Posterior cingulate gyrus (tissue), 11 donors: ENCODE measurements at places on chromosomes 3 and 15.

GRCh38 chr15:84721371-84721770, 5.4 kb upstream of the SEC11A start:
- DNase-seq, result no peak

DNA sequence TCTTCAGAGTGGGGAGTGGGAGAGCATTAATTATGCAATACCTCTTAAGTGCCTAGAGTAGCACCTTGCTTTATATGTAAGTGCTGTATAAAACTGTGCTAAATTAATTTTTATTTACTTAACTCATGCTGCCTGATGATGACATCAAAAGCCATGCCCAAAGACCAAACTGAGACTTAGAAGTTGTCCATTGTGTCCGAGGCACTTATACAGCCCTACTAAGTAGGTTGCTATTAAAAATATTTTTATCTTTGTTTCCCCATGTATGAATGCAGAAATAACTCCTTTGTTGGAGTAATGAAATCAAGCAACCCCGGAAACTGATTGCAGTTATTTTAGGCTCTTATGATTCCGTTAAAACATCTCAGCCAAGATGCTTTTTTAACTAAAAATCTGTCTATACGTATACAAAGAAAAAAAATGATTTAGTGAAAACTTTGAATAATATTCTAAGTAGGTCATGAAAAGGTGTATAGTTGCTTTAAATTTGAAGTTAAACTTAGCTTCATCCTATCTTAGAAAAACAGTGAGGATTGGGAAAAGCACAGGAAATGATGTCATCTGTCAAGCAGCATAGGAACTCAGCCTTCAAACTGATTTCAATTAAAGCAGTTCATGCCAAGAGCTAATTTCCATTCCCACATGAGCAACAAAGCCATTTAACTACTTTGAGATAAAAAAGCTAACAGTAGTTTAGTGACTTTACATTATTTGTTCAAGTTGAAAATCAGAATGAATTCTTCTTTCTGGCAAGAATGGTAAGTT, 43.0 kb downstream of the FBN1 start:
- DNase-seq, result no peak

GRCh38 chr3:169835533-169835932, 22.8 kb upstream of the LRRC34 start:
- DNase-seq, result no peak

DNA sequence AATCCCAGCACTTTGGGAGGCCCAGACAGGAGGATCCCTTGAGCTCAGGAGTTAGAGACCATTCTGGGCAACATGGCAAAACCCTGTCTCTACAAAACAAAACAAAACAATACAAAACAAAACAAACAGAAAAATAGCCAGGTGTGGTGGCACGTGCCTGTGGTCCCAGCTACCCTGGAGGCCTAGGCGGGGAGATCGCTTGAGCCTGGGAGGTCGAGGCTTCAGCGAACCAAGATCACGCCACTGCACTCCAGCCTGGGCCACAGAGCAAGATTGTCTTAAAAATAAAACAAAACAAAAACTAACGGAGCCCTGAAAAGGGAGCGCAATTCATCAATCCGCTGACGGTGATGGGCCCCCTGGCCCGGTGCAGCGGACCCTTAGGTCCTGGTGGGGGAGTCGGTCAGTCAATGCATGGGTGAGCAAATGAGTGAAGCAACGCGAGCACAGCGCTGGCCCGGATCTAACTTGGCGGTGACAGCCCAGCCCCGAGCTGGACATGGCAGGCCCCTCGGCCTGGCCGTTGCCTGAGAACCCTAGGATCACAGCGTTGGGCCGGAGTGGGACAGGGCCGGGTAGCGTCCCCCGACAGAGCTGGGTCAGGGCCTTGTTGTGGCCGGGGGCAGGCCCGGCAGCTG, 52.4 kb upstream of the BLM start:
- DNase-seq, result no peak

- DNase-seq, result no peak
Observed at GRCh38 chr3:132738314-132738713, 16.1 kb upstream of the NPHP3 start.

- no peak for DNase-seq
Observed at GRCh38 chr15:63946524-63947065, 99.7 kb downstream of the DAPK2 start.
